ENCODE measurements at places on chromosomes 3 and 15. TPM values are rescaled to one million over a fixed set of nuclear protein-coding genes. Genes with fewer than 3 reads are reported as not detected.

- peaks cover 3% of the 10 kb centered on the region for H3K36me3 ChIP-seq
- H3K27me3 ChIP-seq: no peaks in the 10 kb centered on the region
- peaks cover 15% of the 10 kb centered on the region for H3K4me1 ChIP-seq
- no peak overlapping the region for H3K27ac ChIP-seq
Measured at GRCh38 chr3:197598404-197598980, 42.7 kb upstream of the BDH1 start.

DNA sequence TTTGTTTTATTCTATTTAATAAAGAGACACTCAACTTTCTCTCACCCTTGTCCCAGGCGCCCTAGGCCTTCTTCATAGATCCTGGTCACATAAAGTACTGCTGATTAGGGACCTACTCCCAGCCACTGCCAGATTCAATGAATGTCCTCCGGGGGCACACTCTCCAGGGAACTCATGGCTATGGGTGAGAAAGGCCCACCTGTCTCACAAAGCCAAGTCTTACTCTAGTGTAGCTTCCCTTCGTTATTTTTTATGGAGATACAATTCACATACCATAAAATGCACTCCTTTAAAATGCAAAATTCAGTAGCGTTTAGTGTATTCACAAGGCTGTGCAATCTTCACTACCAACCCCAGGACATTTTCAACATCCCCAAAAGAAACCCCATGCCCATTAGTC lies 87.8 kb downstream of the ADCY5 start:
- H3K4me3 ChIP-seq: no peak overlapping the region
- no peak for DNase-seq
- H3K4me1 ChIP-seq: no peaks in the 10 kb centered on the region
- H3K36me3 ChIP-seq: peaks cover 12% of the 10 kb centered on the region
- no peak overlapping the region for H3K27ac ChIP-seq
- peaks cover 59% of the 10 kb centered on the region for H3K27me3 ChIP-seq

- no peak overlapping the region for H3K4me3 ChIP-seq
- DNase-seq: no peak
- H3K27me3 ChIP-seq: peaks cover 9% of the 10 kb centered on the region
- no peak overlapping the region for H3K27ac ChIP-seq
- H3K36me3 ChIP-seq: no peaks in the 10 kb centered on the region
Measured at GRCh38 chr3:109118584-109118983, 650 bp upstream of the MORC1 start.

DNA sequence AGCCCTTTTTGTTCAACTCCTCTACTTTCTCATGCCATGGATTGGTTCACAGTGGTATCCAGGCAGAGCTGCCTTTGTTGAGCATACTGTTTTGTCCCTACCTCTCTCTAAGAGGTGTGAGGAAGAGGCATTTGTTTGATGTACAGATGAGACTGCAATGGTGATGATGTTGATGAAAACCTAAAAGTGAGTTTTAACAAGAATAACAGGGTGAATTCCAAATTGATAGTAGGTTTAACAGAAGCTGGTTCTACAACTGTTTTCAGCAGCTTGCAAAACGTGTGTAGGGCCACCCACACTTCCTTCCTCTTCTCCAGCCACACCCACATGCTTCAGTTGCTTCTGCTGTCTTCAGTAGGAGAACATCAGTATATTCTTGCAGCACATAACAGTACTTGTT lies 10.2 kb downstream of the SNRK start:
- H3K27ac ChIP-seq: no peak overlapping the region
- H3K4me1 ChIP-seq: peaks cover 27% of the 10 kb centered on the region
- H3K27me3 ChIP-seq: no peaks in the 10 kb centered on the region
- H3K36me3 ChIP-seq: no peaks in the 10 kb centered on the region
- DNase-seq: no peak

GRCh38 chr15:63308947-63309346 lies 31.5 kb downstream of the APH1B start:
- no peaks in the 10 kb centered on the region for H3K27me3 ChIP-seq
- DNase-seq: no peak
- H3K4me3 ChIP-seq: no peak overlapping the region
- peaks cover 22% of the 10 kb centered on the region for H3K36me3 ChIP-seq

The AMIGO3 gene
- total RNA-seq: 0.35 TPM

Measured in chondrocyte (in vitro differentiated cells).